Activated CD4-positive, alpha-beta memory T cell treated with anti-CD3 and anti-CD28 coated beads, Interleukin-2, amount 10 ng/mL, durations not matched to agents 7 days and 5 days (primary cell): ENCODE measurements at places on chromosomes 6 and 20.

DNA sequence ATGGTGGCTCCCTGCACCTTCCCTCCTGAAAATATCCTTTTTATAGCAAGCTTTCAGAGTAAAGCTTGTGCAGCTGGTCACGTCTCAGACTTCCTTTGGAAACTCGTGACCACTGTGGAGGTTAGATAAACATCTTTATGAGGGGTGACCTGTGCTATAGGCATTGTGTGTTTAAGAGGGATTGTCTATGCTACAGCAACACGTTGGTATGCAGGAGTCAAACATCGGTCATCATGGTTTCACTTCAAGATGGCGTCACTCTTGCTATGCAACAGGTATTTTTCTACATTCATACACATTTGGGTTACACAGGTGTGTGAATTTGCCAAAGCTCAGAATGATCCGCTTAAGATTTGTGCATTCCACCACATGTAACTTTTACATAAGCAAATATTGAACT lies 14.6 kb upstream of the BLCAP start:
- no peak for DNase-seq

GRCh38 chr6:17650656-17651309 lies 50.7 kb downstream of the FAM8A1 start:
- no peak for DNase-seq

DNA sequence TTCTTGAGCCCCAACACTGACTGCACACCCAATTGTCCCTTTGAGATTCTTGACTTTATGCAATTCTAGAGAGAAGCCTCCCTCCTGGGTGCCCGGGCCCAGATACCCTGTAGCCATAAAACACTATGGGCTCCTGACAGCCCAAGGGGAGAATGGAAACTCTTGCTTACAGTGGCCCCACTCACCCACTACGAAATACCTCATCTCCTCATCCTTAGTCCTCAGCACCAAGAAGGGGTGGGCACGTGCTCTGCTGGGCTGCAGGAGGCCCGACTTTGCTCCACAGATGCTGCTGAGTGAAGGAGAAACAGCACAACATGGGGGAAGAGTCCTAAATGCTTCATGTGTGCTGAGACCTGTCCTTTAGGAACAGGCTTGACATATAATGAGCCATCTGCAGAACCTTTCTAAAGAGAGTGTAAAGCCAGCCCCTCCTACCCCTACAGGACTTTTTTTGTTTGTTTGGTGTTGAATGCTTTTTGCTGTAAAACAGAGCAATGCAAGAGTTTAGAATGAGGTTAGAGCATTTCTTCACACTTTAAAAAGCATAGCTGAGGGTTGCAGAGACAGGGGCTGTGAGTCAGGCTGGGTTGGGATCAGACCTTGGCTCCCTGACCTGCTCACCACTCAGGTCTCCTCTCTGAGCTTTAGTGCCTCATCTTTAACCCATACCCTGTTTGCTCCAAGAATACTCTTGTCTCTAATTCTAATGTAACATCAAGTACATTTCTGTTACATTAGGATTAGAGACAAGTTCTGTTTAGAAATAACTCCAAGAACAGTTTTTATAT lies 17.6 kb upstream of the SIRPG start:
- no peak for DNase-seq

GRCh38 chr6:104753251-104753650 lies 106.5 kb downstream of the HACE1 start:
- no peak for DNase-seq

GRCh38 chr20:4342609-4343008 lies 327.3 kb upstream of the RNF24 start:
- DNase-seq = no peak

DNA sequence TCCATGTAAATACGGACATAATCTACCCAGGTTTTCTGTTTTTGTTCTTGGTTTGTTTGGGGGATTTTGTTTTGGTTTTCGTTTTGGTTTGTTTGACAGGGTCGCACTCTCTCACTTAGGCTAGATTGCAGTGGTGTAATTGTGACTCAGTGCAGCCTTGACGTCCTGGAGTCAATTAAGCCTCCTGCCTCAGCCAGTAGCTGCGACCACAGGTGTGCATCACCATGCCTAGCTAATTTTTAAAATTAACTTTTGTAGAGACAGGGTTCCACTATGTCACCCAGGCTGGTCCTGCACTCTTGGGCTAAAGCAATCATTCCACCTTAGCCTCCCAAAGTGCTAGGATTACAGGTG lies 37.8 kb upstream of the EYA4 start:
- DNase-seq = no peak

GRCh38 chr6:37202788-37203491 lies 33.0 kb downstream of the PIM1 start:
- DNase-seq = no peak

DNA sequence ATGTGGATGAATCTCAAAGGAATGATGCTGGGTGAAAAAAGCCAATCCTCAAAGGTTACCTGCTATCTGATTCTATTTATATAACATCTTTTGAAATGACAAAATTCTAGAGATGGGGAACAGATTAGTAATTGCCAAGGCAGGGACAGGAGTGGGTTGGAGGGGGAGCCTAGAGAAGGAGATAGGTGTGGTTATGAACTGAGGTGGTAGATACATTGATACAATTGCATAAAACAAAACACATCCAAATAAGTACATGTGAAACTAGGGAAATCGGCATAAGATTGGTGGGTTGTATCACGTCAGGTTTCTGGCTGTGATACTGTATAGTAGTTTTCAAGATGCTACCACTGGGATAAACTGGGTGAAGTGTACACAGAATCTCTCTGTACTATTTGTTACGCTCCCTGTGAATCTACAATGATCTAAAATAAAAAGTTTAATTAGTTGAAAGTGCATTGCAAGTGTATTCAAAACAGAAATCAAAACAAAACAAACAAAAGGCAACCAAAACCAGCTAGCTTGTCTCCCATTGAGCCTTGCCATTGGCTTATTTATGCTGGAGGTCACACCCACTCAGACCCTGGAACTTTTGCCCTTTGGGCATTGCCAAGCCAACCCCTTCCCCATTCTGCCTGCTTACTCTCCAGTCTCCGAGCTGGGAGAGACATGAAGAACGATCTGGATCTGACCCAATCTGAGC lies 27.8 kb downstream of the PPP1R16B start:
- DNase-seq = no peak

DNA sequence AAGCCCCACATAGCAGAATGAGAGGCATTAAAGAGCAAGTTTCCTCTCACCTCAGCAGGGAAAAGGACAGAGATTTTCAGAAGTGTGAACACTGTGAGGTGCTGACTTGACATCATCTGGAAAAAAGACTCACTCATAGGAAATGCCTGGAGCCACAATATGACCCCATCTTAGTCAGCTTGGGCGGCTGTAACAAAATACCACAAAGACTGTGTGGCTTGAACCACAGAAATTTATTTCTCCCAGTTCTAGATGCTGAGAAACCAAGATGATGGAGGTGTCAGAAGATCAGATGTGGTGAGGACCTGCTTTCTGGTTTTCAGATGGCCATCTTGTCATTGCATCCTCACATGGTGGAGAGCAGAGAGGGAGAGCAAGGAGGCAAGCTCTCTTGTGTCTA lies 253.1 kb downstream of the ADGB start:
- peak; percentile 46 for DNase-seq

GRCh38 chr20:26295006-26295405 lies 598.4 kb upstream of the ZNF337 start:
- DNase-seq = no peak

GRCh38 chr20:24634855-24635254 lies 165.4 kb downstream of the SYNDIG1 start:
- DNase-seq = no peak

DNA sequence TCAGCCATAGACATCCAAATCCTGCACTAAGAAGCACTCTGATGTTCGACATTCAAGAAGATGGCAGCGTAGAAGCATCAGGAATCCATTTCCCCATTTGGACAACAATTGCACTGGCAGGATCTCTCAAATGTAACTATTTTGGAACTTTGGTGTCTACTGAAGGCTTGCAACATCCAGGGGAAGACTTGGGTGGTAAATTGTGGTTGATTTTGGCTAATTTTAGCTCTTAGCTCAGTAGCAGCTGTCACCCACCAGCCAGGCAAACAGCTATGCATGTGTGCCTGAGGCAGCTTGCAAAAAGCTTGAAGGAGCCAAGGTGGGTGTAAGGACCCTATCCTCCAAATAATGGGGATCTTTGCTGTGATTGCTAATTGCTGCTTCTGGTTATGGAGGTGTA lies 35.1 kb upstream of the PPP1R3G start:
- no peak for DNase-seq

- DNase-seq = no peak
These were observed 72.3 kb downstream of the LYRM2 start for GRCh38 chr6:89566008-89566800.

- no peak for DNase-seq
These were observed 57.7 kb downstream of the TMEM242 start for GRCh38 chr6:157265635-157266034.

DNA sequence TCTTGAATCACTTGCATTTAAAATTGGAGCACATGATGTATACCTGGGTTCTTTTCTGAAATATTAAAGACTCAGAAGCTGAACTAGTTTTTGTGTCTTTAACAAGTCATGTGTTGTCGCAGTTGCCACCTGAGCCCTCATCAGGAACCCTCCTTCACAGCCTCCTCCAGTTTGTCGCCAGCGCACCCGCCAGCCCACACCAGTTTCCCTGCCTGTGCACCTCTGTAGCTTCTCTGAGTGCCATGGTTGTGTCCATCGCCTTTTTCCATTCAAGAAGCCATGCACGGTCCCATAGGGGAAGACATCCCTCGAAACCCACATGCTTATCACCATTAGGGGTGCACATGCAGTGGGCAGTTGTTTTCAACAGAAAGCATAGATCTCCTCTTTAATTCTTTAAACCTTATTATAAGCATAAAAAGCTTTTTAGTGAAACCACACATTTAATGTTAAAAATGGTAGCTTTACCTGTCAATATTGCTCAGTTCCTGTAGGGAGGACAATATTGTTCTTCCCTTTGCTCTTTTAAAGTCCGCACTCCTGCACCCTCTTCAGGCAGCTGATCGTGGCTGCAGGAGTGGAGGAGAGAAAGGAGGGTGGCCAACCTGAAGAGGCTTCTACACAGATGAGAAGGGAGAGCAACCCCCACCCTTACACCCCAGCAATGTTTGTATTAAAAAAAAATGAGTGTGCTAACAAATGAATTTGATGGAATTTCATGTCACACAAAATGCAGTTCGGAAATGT lies 121.9 kb downstream of the CFAP61 start:
- DNase-seq = no peak

DNA sequence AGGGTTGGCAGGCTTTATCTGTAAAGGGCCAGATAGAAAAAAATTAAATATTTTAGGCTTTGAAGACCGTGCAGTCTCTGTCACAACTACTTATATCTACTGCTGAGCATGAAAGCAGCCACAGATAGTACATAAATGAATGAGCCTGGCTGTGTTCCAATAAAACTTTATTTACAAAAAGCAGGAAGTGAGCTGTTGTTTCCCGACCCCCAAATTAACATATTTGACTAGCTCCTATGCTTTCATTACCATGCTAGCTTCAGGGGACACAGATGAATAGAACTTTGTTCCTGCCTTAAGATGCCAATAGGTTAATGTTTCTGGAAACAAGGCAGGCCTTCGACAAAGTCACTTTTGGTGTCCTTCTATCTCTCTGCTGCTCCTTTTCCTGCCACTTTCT lies 1058.0 kb upstream of the FLRT3 start:
- DNase-seq = no peak

- no peak for DNase-seq
These were observed 48.6 kb downstream of the TSPYL4 start for GRCh38 chr6:116205281-116205680.

- DNase-seq = no peak
These were observed 50.8 kb downstream of the GCLC start for GRCh38 chr6:53494076-53494475.

GRCh38 chr6:20314866-20315845 lies 86.5 kb upstream of the E2F3 start:
- no peak for DNase-seq

- DNase-seq = no peak
These were observed 236.9 kb upstream of the ASCC3 start for GRCh38 chr6:101118136-101118396.

- DNase-seq = peak; percentile 11
These were observed 256.3 kb downstream of the ERMARD start for GRCh38 chr6:170007468-170008293.
